Endodermal cell (in vitro differentiated cells): ENCODE measurements at places on chromosomes 2 and 18. TPM values are rescaled to one million over a fixed set of nuclear protein-coding genes. Genes with fewer than 3 reads are reported as not detected.
A peak's percentile ranks its signal among the peaks of the same experiment; 100 is the strongest.

DNA sequence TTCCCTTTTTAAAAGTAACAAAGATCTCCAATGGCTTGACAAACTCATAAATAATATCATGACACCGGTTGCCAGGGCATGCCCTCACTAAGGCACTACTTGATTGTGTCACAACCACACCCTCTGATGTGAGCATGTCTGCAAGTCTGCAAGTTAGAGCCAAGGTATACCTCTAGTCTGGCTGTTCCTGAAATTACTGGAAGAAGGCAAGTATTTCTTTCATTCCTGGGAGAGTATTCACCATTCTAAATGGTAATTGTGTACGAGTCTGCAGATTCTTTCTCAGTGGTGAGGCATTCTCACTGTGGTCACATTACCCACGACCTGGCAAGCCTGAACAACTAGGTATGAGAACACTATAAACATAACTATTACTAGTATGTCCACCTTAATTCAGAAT lies 25.7 kb upstream of the RNU4ATAC start:
- no peak for DNase-seq

GRCh38 chr2:96970910-96971309 lies 15.5 kb downstream of the FAM178B start:
- peak; percentile 64 for DNase-seq

DNA sequence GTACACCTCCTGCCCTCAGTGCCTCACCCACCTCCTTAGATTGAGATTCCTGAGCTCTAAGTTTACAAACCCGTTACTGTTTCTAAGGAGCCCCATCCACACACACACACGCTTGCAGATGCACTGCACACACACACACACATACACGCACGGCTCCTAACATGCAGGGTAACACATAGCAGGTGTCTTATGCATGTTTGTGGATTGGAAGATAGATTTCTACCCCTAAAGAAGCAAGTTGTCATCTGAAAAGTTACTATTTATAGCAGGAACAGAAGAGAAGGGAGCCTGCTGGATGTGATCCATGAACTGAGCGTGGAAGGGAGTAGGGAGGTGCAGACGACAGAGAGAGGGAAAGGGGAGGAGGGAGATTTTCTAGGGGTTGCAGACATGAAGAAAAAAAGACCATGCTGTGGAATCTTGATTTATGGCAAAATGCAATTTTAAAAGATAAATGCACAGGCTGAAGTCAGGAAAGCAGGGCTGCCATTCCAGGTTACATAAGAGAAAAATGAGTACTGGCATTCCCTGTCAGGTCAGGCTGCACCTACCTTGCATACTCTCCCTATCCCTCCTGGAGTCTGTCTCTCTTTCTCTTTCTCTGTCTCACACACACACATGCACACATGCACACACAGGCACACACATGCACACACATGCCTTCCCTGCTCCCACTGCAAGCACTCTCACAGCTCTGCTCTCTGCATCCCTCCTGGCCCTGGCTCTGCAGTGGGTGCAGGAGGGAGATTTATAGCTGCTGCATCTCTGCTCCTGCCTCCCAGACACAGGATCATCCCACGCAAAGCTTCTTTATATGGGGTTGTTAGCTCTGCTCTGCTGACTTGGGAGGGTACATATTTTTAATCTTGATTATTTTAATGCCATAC lies 192.6 kb upstream of the MYT1L start:
- no peak for DNase-seq

DNA sequence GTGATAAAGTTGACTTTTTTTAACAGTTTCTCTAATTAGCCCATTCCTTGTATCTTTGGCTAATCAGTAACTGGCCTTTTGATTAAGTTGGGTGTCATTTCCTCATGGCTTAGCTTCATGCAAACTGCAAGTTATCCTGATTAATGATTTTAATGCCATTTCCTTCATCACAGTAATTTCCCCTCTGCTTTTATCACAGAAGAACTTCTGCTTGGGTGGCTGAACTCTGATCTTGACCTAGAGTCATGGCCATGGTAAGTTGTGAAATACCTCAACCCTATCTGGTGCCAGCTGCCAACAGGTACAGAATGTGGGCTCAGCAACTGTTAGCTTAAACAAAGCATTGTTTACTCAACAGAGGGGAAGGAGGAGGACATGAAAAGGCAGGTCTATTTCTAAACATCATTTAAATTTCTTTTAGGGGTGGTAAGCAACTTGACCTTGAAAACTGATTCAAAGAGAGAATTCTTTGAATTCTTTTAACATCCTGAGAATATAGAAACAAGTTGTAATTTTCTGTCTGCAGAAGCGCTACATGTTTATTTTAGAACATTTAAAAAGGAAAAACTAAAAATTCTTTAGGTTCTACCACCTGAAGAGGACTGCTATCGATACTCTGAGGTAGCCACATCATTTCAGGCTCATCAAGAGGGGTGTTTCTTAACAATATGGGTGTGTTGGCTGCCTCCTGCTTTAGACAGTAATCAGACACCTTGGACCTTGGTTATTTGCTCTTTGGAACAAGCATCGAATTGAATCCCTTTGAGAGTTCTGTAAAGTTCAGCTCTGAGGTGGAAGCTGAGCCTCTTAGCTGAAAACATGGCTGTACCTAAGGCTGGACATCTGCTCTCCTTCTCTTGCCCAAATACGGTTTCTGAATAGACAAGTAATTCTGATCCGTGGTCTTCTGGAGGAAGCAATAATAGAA lies 39.7 kb downstream of the ANXA4 start:
- DNase-seq, result no peak

GRCh38 chr2:200483729-200484198 lies 26.1 kb downstream of the KCTD18 start:
- peak; percentile 94 for DNase-seq

MC4R gene
- not detected in 3 replicates for total RNA-seq

PTH2R gene
- total RNA-seq, result 0.11 and 0.37 TPM in 2 replicates
